ENCODE measurements at places on chromosomes 11 and 22.

- no peak for DNase-seq
These were observed 33.1 kb upstream of the PICALM start for GRCh38 chr11:86101941-86102407.

GRCh38 chr11:1651411-1651980, 21.9 kb downstream of the KRTAP5-5 start:
- no peak for DNase-seq

DNA sequence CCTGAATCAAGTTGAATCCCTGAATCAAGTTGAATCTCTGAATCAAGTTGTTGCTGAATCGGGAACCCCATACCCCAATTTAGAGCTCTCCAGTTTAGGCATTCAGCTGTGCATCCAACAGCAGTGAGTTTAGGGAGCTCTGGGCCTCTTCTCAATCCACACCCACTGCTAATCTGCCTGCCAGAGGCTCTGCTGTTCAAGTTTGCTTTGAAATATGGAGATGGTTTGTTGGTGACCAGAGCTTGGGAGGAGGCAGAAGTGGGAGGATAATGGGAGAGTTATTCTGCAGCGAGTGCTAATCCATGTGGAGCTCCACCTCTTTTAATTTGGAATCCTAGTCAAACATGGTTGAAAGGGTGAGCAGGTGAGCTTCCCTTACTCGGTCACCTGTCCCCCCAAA, 22.4 kb downstream of the EHF start:
- DNase-seq, result no peak

DNA sequence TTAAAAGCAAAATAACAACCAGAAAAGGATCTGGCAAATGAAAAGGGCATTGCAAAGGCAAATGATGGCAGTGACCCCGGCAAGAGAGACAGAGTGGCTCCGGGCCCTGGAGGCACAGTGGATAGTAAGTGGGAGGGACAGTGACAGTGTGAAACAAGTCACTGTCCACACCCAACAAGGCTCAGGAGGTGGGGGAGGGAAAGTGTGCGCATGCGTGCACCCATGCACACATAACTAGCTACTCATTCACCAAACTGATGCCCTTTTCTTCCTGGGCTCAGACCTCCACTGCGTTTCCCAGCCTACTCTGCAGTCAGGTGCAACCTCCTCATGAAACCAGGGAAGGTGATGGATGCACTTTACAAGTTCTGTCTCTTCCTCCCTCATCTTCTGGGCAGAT, 108.4 kb downstream of the SHANK2 start:
- no peak for DNase-seq

- DNase-seq, result no peak
These were observed 76.5 kb downstream of the BTBD10 start for GRCh38 chr11:13386567-13386966.

DNA sequence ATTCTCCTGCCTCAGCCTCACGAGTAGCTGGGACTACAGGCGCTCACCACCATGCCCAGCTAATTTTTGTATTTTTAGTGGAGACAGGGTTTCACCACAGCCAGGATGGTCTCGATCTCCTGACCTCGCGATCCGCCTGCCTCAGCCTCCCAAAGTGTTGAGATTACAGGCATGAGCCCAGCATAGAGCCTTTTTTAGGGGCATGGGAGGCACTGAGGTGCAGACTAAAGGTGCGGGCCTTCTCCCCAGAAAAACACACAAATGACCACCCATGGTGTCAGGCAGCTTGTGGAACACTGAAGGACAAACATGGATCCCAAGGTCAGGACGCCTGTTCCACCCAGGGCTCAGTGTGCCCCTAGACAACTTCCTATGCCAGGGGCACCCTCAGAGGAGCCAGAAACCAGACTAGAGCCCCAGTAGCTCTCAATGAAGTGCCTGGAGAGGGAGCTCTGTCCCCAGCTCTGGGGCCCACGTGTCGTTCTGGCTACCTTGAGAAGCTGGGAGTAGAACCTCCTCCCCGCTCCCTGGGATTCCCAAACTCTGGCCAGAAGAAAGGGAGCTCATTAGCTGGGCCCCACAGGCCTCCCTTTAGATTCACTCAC, 21.2 kb upstream of the CD5 start:
- DNase-seq, result no peak

DNA sequence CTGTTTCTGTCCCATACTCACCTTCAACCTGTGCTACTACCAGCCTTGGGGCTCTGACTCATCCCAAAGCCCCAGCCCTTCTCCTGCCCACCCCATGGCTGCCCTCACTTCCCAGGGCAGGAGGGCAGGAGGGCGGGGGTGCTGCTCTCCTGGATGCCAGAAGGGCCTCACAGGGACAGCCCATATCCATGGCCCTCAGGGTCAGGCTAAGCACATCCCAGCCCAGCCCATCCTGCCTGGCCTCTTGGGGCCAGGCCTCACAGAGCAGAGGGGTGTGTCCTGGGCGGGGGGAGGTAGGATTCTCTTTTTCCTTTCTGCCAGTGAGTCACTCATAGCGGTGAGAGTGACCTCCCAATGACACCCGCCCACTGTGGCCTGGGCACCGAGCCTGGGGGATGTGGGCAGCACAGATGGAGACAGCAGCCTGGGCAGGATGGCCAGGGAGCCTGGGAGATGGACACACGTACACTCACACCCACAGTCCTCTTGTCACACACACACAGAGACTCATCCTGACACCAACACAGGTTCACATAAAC, 2.4 kb downstream of the LTBP3 start:
- DNase-seq, result no peak

All from globus pallidus (tissue), 1 donor.